ENCODE measurements at places on chromosomes 1 and 21. TPM values are rescaled to one million over a fixed set of nuclear protein-coding genes. Genes with fewer than 3 reads are reported as not detected.

DNA sequence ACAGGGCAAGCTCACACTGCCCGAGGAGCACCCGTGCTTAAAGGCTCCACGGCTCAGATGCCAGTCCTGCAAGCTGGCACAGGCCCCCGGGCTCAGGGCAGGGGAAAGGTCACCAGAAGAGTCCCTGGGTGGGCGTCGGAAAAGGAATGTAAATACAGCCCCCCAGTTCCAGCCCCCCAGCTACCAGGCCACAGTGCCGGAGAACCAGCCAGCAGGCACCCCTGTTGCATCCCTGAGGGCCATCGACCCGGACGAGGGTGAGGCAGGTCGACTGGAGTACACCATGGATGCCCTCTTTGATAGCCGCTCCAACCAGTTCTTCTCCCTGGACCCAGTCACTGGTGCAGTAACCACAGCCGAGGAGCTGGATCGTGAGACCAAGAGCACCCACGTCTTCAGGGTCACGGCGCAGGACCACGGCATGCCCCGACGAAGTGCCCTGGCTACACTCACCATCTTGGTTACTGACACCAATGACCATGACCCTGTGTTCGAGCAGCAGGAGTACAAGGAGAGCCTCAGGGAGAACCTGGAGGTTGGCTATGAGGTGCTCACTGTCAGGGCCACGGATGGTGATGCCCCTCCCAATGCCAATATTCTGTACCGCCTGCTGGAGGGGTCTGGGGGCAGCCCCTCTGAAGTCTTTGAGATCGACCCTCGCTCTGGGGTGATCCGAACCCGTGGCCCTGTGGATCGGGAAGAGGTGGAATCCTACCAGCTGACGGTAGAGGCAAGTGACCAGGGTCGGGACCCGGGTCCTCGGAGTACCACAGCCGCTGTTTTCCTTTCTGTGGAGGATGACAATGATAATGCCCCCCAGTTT is 1.3 kb downstream of the CELSR2 start:
- no peak for DNase-seq

DNA sequence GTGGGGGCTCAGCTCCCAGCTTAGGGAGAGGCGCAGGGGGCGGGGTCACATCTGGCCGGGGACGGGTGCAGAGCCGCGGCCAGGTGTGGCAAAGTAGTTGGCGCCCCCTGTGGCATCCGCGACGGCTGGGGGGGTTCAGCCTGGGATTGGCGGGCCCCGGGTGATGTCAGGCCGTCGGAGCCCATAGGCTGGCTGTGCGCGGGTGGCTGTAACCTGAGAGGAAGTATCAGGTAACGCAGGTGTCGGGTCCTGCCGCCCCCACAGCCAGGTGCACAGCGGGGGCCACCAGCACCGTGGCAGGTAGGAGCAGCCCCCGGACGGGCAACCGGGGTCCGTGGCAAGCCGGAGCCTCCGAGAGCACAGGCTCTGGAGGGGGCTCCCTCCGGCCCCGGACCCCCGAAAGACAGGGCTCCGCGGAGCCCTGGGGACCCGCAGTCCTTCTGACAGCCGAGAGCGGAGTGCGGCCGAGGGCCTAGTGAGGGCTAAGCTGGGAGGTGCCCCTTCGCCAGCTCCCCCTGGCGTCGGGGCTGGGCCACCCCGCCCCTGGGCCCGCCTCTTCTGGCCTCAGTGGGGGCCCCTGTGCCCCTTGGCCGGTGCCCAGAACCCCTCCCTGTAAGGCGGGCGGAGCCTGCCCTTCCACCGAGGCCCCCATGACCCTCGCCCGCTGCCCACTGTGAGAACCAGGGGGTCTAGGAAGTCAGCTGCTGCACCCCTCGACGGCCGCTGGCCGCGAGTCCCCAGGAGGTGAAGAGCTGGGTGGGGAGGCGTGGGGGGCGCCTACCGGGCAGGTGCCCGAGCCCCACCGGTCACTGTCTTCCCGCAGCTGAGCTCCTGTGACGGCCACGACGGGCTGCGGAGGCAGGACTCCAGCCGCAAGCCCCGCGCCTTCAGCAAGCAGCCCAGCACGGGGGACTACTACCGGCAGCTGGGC is 17.9 kb downstream of the TNFRSF25 start:
- no peak for DNase-seq

Gene EXO1
- 32.7 TPM for total RNA-seq

DNA sequence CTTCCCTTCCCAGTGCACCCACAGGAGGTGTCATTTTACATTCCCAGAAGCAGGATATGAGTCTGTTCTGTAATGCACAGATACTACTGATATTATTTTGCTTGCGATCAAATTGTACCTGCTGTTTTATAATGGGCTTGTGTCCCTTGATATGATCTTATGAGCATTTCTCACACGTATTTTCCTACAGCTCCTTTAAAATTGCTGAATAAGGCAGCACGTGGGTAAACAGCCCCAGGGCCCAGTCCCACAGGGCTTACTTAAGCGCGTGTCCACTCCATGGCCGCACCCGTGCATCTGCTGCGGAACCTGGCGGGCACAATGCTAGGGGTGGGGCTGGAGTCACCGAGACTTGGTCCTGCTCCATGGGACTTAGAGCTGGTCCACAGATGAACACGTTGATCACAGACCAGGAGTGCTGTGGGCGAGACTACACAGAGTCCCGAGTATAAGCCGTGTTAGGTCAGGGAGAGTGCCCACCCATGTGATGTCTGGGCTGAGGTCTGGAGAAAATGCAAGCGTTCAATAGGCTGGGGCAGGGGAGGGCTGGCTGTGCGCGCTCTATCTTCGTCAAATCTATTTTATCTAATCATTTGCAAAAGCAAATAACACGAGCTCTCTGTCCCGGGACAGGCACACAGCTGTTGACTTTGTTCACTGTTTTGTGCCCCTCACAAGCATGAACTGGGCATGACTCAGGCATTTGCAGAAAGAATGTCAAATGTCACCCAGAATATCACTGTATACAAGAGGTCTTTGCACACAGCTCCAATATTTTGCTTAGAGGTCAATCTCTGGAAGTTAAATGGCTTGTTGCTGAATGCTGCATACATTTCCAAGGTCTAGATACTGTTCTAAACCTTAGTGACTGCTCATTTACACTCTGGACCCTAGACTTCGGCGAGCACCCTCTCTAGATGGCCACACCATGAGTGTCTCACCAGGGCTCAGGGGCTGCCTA is 119.3 kb downstream of the CRYAA start:
- no peak for DNase-seq

- no peak for DNase-seq
These were observed 6.4 kb downstream of the BCAR3 start for GRCh38 chr1:93675271-93675670.

GRCh38 chr1:45674478-45674877 is 11.9 kb downstream of the GPBP1L1 start:
- no peak for DNase-seq

DNA sequence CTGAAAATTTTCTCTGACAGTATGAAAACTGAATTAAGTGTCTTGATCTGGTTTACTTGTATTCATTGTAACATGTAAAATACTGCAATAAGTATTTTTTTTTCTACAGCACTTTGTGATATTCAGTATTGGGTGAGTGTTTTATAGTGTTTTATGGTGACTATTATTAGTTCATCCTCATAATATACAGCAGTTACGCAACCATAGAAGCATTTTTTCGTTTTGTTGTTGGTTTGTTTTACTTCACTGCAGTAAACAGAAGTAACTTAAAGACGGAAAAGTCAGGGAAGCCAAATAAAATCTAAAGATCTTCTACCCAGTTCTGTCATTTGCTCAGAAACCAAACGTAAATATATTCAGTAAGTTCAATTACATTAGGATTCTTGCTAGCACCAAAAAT is 250.0 kb downstream of the TPR start:
- DNase-seq = no peak

- DNase-seq = no peak
These were observed 5.0 kb downstream of the IGSF21 start for GRCh38 chr1:18112611-18113010.

Gene NBPF4
- total RNA-seq = 0.20 TPM

GRCh38 chr1:57133686-57134085 is 167.9 kb upstream of the C8B start:
- no peak for DNase-seq

- DNase-seq = no peak
These were observed 27.7 kb downstream of the SPATA45 start for GRCh38 chr1:212819726-212820125.

Gene TMEM52
- total RNA-seq = not detected

Gene PLA2G2F
- not detected for total RNA-seq

Gene RGS16
- total RNA-seq = 1.4 TPM

GRCh38 chr1:186828611-186829454 is at the start of gene PLA2G4A:
Gene PLA2G4A, plus strand, starts transcription at chr1:186828949. Its CDS starts 25,406 bp downstream, at chr1:186854355.
- no peak for DNase-seq

- no peak for DNase-seq
These were observed 10.1 kb upstream of the IL10RB start for GRCh38 chr21:33256019-33256418.

DNA sequence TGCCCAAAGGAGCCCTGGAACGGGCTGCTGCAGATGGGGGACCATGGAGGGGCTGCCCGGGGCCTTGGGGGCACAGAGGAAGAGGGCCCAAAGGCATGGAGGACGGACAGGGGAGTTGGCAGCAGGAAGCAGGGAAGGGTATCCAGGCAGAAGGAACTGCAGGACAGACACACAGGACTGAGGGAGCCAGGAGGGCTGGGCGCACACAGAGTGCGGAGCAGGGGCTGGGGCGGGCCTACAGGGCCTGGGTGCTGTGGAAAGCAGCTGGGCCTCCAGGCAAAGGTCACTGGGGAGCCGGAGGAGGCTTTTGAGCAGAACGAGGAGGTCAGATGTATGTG is 28.1 kb downstream of the KRTAP10-1 start:
- no peak for DNase-seq

Data from activated naive CD8-positive, alpha-beta T cell treated with anti-CD3 and anti-CD28 coated beads, Interleukin-2, amount 10 ng/mL, durations not matched to agents 7 days and 5 days (primary cell).